Karpas-422 (cell line): ENCODE measurements at places on chromosomes 2 and 18. TPM values are rescaled to one million over a fixed set of nuclear protein-coding genes. Genes with fewer than 3 reads are reported as not detected.

The ST8SIA5 gene
- total RNA-seq, result under 0.01 and 0.25 TPM in 2 replicates

- no peak overlapping the region for H3K4me3 ChIP-seq
- no peaks in the 10 kb centered on the region for H3K36me3 ChIP-seq
- H3K27me3 ChIP-seq, result no peaks in the 10 kb centered on the region
Observed at GRCh38 chr2:66495788-66496640, 61.1 kb downstream of the MEIS1 start.

The LOXHD1 gene
- total RNA-seq, result not detected in 2 replicates

DNA sequence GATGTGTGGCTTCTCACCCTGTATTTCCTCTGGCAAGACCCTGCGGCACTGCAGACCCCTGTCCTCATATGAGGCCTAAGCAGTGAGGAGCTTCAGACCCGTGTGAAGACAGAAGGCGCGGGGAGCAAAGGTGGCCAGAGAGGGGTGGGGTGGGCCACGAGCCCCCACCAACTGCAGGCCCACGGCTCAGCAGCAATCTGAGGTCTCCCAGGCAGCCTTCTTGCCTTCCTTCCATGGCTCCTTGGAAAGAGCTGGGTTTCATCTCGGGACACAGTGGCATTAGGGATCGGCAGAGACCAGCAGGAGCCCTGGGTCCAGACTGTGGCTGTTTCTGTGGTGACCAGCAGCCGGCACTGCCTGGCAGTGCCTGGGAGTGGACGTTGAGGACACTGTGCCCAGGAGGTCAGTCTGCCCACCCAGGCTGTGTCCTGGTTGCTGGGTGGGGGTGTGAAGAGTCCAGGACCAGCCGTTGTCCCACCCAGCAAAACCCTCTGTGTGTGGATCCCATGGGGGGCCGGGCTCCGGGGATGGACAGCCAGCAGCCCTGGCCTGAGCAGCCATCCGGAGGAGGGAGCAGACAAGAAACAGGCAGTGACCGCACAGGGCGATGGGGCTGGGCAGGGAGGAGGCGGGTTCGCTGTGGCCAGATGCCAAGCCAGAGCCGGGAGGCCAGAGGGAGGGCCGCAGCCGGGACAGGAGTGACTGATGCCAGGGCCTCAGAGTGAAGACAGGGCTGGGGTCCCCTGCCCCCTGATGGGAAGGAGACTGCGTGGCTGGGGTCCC, 73.8 kb downstream of the RRM2 start:
- no peaks in the 10 kb centered on the region for H3K36me3 ChIP-seq
- no peak for DNase-seq
- no peak overlapping the region for H3K4me3 ChIP-seq
- no peaks in the 10 kb centered on the region for H3K4me1 ChIP-seq
- no peaks in the 10 kb centered on the region for H3K27me3 ChIP-seq
- H3K27ac ChIP-seq, result no peak overlapping the region

The IER3IP1 gene
- total RNA-seq, result 32.2 and 32.9 TPM in 2 replicates

GRCh38 chr2:176129813-176130146, 275 bp downstream of the HOXD8 start:
- H3K27me3 ChIP-seq, result no peaks in the 10 kb centered on the region
- H3K36me3 ChIP-seq, result no peaks in the 10 kb centered on the region
- DNase-seq, result no peak
- H3K4me3 ChIP-seq, result no peak overlapping the region
- H3K4me1 ChIP-seq, result peaks cover 16% of the 10 kb centered on the region
- no peak overlapping the region for H3K27ac ChIP-seq
